ENCODE measurements at places on chromosomes 16 and 17.

DNA sequence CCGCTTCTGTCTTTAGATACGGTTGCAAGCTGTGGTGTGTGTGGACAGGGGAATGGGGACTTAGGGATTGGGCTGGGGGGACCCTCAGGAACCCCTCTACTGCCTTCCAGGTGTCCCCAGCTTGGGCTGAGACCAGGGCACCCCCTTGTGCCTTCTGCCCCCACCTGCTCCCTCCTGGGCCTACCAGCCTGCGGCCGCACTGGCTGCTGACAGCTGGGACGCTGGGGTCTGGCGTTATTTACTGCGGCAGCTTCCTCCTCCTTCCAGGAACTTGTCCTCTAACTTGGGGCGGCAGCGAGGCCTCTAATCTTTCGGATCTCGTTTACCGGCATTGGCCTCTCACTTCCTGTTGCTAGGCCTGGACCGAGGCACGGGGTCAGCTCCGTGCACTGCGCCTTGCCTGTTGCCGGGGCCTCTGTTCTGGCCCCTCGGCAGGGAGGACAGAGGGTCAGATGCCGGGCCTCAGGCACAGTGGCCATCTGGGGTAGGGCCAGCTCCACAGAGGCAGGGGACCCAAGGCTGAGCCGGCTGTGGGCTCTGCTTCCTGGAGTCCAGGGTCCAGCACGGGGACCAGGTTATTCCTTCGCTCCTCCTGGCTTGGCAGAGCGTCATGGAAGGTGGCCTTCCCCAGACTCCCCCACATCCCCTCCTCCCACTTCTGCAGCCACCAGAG is 31.8 kb downstream of the TMEM235 start:
- no peak for DNase-seq

- no peak for DNase-seq
These were observed 6.4 kb downstream of the ZFPM1 start for GRCh38 chr16:88459366-88460073.

- DNase-seq, result no peak
These were observed 25.5 kb upstream of the BEAN1 start for GRCh38 chr16:66401610-66402009.

DNA sequence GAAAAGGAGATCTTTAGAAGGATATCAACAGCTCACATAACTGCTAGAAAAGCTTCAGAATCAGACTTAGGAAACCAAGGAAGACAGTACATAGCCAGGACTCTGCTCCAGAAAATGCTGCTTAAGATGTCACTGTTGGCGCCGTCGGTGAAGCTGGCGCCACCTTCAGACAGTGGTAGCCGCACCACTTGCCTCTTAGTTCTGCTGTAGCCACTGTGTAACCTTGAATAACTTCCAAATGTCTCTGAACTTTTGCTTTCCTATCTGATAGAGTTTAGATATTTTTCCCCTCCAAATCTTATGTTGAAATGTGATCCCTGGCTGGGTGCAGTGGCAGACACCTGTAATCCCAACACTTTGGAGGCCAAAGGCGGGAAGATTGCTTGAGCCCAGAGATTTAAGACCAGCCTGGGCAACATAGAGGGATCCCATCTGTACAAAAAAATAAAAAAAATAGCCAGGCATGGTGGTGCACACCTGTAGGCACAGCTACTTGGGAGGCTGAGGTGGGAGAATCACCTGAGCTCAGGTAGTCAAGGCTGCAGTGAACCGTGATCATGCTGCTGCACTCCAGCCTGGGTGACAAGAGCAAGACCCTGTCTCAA is 6.3 kb upstream of the USP31 start:
- no peak for DNase-seq

- DNase-seq, result no peak
These were observed 1.5 kb upstream of the RNF112 start for GRCh38 chr17:19409509-19409908.

GRCh38 chr17:78979780-78980623 is at the start of gene LGALS3BP:
TSS of gene LGALS3BP (minus strand) at chr17:78979923. CDS start at chr17:78977191, 2,732 bp downstream.
- peak; percentile 92 for DNase-seq

DNA sequence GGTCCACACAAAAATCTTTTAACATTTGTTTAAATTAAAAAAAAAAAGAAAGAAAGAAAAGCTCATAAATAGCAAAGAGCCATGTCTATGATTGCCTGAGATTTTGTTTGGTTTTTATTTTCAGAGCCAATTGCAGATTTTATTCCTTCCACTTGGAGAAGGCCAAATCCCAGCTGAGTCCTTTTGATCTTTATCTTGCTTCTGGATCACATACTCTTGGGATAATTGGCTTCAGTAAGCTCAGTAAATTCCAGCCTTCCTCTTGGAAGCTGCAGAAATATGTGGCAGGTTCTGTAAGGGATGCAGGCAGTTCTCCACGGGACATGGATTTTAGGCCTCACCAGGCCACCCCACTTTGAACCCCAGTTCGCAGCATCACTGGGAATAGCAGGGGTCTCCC is 63.3 kb upstream of the TMC5 start:
- DNase-seq, result no peak

- peak; percentile 51 for DNase-seq
These were observed 3.8 kb downstream of the TTYH2 start for GRCh38 chr17:74217037-74217730.

DNA sequence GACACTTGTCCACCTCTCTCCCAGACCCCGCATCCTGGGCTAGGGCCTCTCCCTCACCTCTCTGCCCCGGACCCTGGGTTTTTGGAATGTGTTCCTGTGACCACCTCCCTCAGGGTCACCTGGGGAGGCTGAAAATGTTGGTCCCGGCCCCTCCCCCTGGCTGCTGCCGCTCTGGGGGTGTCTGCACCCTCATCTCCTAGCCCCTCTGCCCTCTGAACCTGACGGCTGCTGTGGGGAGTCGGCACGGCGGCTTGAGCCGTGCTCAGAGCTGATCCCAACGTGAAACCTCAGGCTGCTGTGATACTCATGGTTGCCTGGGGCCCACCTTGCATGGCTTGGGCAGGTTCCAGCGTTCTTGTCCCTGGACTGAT is 42.8 kb downstream of the ADCY7 start:
- no peak for DNase-seq

GRCh38 chr17:31390426-31390747 is 1.1 kb upstream of the RAB11FIP4 start:
- no peak for DNase-seq

DNA sequence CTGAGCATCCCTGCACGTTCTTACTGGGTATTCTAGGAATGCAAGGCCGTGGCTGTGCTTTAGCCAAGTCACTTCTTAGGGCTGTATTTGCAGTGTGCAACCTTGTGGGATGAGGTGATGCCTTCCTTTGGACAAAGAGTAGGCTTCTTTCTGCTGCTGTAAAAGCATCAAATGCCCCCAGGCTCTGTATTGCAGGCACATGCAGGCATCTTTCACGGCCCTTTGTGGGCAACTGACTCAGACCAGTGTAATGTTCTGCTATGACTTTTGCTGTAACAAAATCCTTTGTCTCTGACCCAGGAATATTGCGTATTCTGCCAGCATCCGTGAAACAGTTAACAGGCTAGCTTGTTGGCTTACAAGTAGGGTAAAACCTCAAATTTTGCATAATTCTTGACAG is 30.9 kb upstream of the GCSH start:
- no peak for DNase-seq

GRCh38 chr17:56985371-56986162 is 7.6 kb downstream of the SCPEP1 start:
- DNase-seq, result no peak

- no peak for DNase-seq
These were observed 32.7 kb downstream of the GAN start for GRCh38 chr16:81347425-81347824.

DNA sequence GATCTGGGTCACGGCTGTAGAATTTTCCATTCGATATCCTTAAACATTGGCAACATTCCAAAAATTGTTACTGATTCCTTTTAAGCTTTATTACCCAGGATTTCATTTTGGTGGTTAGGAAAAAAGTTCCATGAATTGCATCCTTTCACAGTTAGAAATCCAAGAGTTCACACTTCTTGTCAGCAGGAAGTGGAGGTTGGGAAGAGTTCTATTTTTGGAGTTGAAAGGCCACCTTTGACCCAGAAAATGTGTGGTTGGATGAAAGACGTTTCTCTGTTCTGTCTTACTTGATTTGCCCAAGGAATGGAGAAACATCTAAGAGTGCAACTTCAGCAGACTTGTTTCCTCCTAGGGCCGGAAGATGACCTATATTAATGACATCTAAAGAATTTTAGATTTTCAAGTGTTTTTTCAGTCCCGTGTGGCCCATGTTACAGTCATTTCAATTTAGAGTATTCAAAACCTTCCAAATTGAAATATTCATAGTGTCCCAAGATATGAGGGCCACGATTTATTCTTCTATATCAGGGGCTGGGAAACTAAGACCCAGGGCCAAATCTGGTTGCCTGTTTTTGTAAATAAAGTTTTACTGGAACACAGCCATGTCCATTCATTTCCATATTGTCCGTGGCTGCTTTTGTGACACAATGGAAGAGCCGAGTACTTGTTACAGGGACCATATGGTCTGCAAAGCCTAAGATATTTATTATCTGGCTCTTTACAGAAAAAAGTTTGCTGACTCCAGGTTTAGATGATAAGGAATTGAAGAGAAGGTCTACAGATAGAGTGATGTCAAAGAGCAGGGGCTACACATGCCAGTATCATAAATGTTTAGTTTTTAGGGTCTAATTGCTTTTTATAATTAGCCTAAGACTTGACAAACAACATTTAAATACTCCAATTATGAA is 50.2 kb downstream of the CDK5R1 start:
- no peak for DNase-seq

- DNase-seq, result no peak
These were observed 43.2 kb downstream of the MYH3 start for GRCh38 chr17:10613775-10614513.

DNA sequence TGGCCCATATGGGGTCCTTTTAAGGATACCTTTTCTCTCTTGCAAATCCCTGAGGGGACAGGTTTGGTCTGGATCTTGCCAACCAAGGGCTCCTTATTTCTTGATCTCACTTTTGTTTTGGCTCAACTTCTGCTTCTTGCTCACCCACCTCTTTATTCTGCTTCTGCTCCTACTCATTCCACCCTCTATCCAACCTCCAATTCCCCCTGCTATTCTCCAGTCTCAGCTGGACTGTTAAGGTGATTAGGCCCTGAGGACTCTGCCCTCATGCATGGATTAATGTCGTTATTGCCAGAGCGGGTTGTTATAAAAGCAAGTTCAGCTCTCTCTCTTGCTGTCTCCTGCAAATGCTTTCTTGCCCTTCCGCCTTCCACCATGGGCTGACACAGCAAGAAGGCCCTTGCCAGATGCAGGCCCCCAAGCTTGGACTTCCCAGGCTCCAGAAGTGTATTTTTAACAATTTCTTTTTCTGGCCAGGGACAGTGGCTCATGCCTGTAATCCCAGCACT is 29.8 kb downstream of the LAT start:
- DNase-seq, result no peak

GRCh38 chr16:51402785-51403184 is 251.7 kb upstream of the SALL1 start:
- no peak for DNase-seq

- DNase-seq, result no peak
These were observed 5.2 kb downstream of the FAM20A start for GRCh38 chr17:68595986-68596385.

- no peak for DNase-seq
These were observed 47.9 kb downstream of the UBE2G1 start for GRCh38 chr17:4318596-4318995.

DNA sequence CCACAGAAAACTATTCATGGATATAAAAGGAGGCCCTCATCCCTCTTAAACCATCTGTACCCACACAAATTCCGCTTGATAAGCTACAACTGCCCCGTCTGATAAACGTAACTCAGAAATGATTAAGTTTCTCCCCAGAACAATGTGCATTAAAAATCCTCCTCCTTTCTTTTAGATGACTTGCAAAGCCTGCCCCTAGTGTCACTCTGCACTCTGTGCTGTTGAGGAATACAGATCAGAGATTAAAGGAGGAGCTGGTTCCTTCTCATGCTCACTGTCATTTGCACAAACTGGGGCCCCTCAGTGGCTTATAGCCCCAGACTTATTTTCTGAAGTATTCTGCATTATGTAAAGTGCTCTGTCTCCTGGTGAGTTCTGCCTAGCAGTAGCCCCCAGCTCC is 33.3 kb downstream of the CDRT15 start:
- DNase-seq, result no peak

DNA sequence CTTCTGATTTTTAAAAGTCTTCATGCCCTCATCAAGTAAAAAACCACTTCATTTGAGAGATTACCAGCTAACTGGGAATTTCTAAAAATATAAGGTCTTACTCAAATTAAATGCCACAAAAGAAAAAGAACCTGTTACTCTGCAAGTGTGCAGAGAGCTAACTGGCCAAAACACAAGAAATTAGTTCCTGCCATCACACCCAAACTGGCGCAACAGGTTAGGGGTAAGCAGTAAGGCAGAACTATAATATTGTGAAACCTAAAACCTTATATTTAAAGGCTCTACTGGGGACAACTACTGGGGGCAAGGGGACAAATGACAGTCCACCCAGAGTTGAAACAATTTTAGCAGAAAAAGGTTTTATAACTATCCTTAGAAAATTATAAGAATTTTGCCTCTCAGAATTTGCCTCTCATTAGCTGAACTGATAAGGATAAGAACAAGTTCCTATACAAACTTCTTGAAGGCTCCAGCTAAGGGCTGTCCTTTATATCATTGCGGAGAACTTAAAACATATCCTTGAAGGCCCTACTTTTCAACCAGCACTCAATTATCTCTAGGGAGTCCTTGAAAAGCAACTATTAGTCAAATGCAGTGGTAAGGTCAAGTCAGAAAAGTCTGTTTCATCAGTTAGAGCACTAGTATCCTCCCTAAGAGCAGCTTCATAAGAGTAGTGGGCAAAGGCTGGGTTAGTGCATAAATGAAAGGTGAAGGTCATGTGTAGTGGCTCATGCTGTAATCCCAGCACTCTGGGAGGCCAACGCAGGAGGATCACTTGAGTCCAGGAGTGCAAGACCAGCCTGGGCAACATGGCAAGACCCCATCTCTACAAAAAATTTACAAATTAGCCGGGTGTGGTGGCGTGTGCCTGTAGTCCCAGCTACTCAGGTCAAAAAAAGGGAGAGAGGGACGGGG is 31.5 kb downstream of the SMURF2 start:
- no peak for DNase-seq

DNA sequence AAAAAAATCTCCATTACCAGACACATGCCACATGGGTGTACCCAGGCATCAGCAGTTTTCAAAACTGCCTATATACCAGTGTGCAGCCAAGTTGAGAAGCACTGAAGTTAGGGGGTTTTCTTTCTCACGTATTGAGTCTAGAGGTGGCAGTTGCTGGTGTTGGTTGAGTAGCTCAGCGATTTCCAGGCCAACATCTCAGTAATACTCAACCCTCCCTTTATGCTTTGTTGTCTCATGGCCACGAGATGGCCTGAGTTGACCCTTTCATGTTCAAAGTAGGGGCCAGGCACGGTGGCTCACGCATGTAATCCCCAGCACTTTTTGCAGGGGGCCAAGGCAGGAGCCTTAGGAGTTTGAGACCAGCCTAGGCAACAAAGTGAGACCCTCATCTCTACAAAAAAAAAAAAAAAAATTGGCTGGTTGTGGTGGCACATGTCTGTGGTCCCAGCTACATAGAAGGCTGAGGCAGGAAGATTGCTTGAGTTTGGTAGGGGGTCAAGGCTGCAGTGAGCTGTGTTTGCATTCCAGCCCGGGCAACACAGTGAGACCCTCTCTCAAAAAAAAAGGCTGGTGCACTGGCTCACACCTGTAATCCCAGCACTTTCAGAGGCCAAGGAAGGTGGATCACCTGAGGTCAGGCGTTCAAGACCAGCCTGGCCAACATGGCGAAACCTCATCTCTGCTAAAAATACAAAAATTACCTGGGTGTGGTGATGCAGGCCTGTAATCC is 10.8 kb downstream of the LRRC3C start:
- no peak for DNase-seq

All from NCI-H2029 (cell line).